ENCODE measurements at places on chromosomes 4 and X. TPM values are rescaled to one million over a fixed set of nuclear protein-coding genes. Genes with fewer than 3 reads are reported as not detected.
A peak's percentile ranks its signal among the peaks of the same experiment; 100 is the strongest.

The BTK gene
- total RNA-seq, result not detected

The IQSEC2 gene
- total RNA-seq, result 4.8 TPM

The NPNT gene
- not detected for total RNA-seq

The MAGEA10 gene
- not detected for total RNA-seq

The TNMD gene
- total RNA-seq, result not detected

The FAM193A gene
- 4.4 TPM for total RNA-seq

The P2RY4 gene
- total RNA-seq, result not detected

The SHISA3 gene
- not detected for total RNA-seq

DNA sequence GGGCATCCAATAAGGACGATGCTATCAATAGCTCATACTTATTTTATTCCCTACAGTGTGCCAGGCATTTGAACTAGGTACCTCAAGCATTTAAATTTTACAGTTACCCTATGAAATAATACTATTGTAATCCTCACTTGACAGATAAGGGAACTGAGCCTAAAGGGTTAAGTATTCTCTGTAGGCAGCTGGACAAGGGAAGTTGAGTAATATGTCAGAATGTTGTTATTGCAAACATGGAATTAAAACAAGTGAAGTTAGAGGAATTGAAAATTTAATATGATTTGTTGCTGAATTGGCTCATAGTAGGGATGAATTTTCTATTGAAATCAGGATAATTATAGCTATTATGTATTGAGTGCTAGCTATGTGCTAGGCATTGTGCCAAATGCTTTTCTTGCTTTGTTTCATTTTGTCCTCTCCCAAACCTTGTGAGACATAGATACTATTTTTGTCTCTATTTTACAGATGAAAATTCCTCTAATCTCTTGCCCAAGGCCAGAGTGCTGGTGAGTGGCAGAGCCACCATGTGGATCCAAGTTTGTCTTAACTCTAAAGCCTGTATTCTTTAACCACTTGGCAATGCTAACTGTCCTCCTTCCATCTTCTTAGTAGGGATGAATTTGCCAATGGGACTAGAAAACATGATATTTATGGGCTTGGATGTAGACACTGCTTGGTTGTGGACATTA lies 58.1 kb downstream of the TMEM164 start:
- H3K4me3 ChIP-seq, result no peak overlapping the region
- H3K4me1 ChIP-seq, result no peaks in the 10 kb centered on the region
- no peaks in the 10 kb centered on the region for H3K27me3 ChIP-seq
- no peak for DNase-seq

- H3K27ac ChIP-seq, result no peak overlapping the region
- peaks cover 54% of the 10 kb centered on the region for H3K36me3 ChIP-seq
- no peak overlapping the region for H3K4me3 ChIP-seq
- no peaks in the 10 kb centered on the region for H3K4me1 ChIP-seq
- no peaks in the 10 kb centered on the region for H3K27me3 ChIP-seq
- no peak for DNase-seq
Observed at GRCh38 chrX:48703642-48704481, 7.3 kb downstream of the SUV39H1 start.

GRCh38 chr4:78691971-78692821 lies 84.0 kb upstream of the BMP2K start:
- H3K4me3 ChIP-seq, result no peak overlapping the region
- no peaks in the 10 kb centered on the region for H3K36me3 ChIP-seq
- 0 out of 2 replicates have a peak, but pooled peaks cover 5% of the 10 kb centered on the region for H3K4me1 ChIP-seq
- no peak for DNase-seq
- H3K27me3 ChIP-seq, result no peaks in the 10 kb centered on the region
- H3K27ac ChIP-seq, result no peak overlapping the region

DNA sequence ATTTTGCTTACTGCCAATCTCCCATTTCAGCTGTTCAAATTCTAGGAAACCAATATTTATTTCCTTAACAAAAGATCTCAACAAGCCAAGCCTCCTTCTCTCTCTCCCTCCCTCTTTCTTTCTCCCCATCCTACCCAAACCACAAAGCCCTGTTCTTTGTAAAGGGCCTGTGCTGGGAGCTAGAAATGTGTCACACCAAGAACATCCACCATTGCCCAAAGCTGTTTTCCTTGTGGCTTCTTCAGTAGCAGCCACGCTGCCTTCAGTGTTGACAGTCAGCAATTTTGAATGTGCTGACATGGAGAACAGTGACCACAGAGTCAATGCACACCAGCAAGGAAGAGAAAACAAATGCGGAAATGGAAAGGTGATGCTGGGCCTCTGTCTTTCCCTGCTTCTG lies 203.0 kb downstream of the MAML3 start:
- H3K4me1 ChIP-seq, result peaks cover 37% of the 10 kb centered on the region
- H3K27ac ChIP-seq, result peak overlapping the region; percentile 59
- no peaks in the 10 kb centered on the region for H3K36me3 ChIP-seq
- peak; percentile 92 for DNase-seq

GRCh38 chr4:103264905-103265304 lies 66.8 kb upstream of the CENPE start:
- H3K27ac ChIP-seq, result no peak overlapping the region
- no peak overlapping the region for H3K4me3 ChIP-seq
- DNase-seq, result no peak
- H3K36me3 ChIP-seq, result no peaks in the 10 kb centered on the region
- no peaks in the 10 kb centered on the region for H3K4me1 ChIP-seq

DNA sequence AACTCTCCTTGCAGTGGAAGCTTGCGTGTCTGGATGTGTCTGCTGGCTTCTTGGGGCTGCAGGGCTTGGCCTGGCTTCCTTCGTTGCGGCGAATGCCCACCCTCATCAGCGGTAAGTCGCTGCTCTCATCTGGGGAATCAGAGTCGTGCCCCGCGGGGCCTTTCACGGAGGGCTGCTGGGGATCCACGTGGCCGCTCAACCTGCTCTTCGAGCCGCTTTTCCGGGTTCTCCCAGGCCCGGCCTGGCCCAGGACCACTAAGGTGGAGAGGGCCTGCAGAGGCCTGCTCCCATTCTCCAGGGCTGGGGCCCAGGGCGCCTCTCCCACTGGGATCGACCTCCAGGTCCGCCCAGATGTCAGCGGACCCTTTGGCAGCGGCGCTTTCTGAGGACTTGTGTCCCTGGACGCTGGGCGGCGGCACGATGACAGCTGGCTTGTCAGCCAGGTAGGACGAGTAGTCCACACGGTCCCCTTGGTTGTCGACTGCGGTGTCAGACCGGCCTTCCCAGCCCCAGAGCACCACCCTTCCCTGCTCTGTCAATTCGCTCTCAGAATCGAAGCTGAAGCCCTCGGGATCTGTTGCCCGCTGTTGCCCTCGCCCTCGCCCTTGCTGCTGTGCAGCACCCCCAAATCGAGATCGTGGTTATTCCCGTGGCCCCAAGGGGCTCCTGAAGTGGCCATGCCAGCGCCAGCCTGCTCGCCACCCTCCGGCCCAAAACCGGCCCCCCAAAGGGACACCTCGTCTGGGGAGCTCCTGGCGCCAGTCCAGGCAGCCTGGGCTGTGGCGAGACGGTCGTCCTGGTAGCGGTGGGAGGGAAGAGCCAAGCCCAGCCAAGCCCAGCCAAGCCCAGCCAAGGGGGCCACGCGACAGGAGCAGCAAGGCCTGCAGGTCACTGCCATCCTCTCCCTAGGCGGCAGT lies 37.8 kb upstream of the NHSL2 start:
- H3K27me3 ChIP-seq, result no peaks in the 10 kb centered on the region
- H3K4me3 ChIP-seq, result no peak overlapping the region
- DNase-seq, result no peak
- H3K27ac ChIP-seq, result no peak overlapping the region

DNA sequence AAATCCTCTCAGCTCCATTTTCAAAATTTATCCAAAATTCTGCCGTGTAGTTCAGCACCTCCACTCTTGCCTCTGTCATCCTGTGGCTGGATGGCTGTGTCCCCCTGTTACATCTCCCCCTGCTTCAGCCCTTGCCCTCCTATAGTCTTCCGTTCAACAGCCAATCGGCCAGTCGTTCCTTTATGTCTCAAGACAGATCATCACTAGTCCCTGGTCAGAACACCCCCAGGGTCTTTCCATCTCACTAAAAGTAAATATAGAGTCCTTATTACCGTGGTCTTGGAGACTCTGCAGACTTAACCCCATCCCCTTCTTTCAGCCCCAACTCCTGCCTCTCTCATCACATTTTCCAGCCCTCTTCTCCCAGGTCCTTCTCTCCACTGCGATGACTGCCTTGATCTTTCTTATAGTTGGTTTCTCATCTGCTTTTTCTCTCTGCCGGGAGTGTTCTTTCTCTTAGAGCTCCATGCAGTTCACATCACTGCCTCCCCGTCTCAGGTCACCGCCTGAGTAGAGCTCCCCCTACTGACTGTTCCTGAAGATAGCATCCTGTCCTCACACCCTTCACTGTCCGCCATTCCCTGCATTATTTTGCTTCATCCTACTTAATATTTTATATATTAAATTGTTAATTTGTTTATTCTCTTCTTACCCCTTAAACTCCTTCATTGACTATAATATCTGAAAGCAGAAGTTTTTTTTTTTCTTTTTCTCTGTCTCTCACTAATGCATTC lies 736.9 kb upstream of the MAGEB2 start:
- H3K27me3 ChIP-seq, result no peaks in the 10 kb centered on the region
- no peak overlapping the region for H3K27ac ChIP-seq
- no peaks in the 10 kb centered on the region for H3K4me1 ChIP-seq
- no peak overlapping the region for H3K4me3 ChIP-seq
- no peaks in the 10 kb centered on the region for H3K36me3 ChIP-seq

- no peak for DNase-seq
- H3K27me3 ChIP-seq, result no peaks in the 10 kb centered on the region
- H3K27ac ChIP-seq, result no peak overlapping the region
- no peaks in the 10 kb centered on the region for H3K4me1 ChIP-seq
- no peak overlapping the region for H3K4me3 ChIP-seq
- H3K36me3 ChIP-seq, result no peaks in the 10 kb centered on the region
Observed at GRCh38 chrX:12679522-12679921, 111.7 kb upstream of the PRPS2 start.

GRCh38 chr4:7634661-7635251 lies 200.0 kb upstream of the PSAPL1 start:
- no peak for DNase-seq
- H3K4me1 ChIP-seq, result peaks cover 4% of the 10 kb centered on the region
- H3K27ac ChIP-seq, result no peak overlapping the region
- H3K27me3 ChIP-seq, result peaks cover 14% of the 10 kb centered on the region
- H3K36me3 ChIP-seq, result no peaks in the 10 kb centered on the region

- no peak overlapping the region for H3K4me3 ChIP-seq
- no peak for DNase-seq
- H3K36me3 ChIP-seq, result no peaks in the 10 kb centered on the region
- H3K27ac ChIP-seq, result no peak overlapping the region
Observed at GRCh38 chr4:6594826-6595355, 19.9 kb downstream of the MAN2B2 start.

DNA sequence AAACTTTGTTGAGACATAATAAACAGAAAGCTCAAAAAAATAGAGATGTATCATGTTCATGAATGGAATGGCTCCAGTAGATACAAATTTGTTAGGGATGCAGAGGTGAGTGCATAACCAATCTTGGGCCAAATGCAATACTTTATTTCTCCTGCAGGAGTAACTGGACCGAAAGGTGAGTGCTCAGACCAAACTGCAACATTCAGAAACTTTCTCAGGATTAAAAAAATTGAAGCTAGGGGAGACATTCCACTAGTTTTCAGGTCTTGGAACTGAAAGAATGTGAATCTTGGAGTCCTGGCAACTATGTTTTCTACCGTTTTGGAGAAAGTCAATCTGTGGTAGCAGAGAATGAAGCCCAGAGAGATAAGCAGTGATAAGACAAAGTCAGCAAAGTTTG lies 21.2 kb upstream of the LCORL start:
- H3K4me3 ChIP-seq, result no peak overlapping the region
- H3K27ac ChIP-seq, result no peak overlapping the region
- no peaks in the 10 kb centered on the region for H3K36me3 ChIP-seq
- no peak for DNase-seq
- no peaks in the 10 kb centered on the region for H3K27me3 ChIP-seq

GRCh38 chr4:6722891-6723290 lies 6.9 kb downstream of the BLOC1S4 start:
- peaks cover 34% of the 10 kb centered on the region for H3K4me1 ChIP-seq
- H3K36me3 ChIP-seq, result peaks cover 4% of the 10 kb centered on the region
- DNase-seq, result no peak

DNA sequence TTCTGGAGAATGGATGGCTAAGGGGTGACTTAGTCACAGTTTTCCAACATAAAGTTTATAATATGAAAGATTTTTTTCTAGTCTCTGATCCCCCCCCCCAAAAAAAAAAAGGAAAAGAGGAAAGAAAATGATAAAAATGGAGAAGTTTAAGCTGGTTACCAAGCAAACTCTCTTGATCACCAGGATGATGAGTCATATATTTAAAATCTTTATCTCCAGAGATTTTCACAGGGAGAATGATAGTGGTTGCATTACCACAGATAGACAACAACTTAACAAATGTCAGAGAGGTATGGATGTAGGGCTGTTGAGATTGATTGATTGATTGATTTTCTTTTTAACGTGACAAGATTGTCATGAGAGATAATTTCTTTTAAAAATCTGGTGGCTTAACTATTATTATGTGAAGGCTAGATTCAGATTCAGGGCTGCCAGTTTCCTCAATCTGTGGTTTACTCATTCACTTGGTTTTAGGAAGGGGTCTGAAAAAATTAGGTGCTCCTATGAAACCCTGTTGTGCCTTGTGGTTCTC lies 13.3 kb upstream of the TEX13C start:
- H3K27me3 ChIP-seq, result no peaks in the 10 kb centered on the region
- no peaks in the 10 kb centered on the region for H3K36me3 ChIP-seq
- H3K4me3 ChIP-seq, result no peak overlapping the region
- no peaks in the 10 kb centered on the region for H3K4me1 ChIP-seq
- H3K27ac ChIP-seq, result no peak overlapping the region
- no peak for DNase-seq

- no peak for DNase-seq
- H3K4me1 ChIP-seq, result peaks cover 27% of the 10 kb centered on the region
- peak overlapping the region; percentile 79 for H3K27ac ChIP-seq
- H3K36me3 ChIP-seq, result peaks cover 32% of the 10 kb centered on the region
- no peak overlapping the region for H3K4me3 ChIP-seq
- no peaks in the 10 kb centered on the region for H3K27me3 ChIP-seq
Observed at GRCh38 chrX:16839219-16839851, 30.8 kb downstream of the RBBP7 start.

GRCh38 chrX:93673056-93673868 lies at the start of gene NAP1L3:
Gene NAP1L3, minus strand, starts transcription at chrX:93673578. Its CDS starts 274 bp downstream, at chrX:93673304.
- no peaks in the 10 kb centered on the region for H3K4me1 ChIP-seq
- no peak within 1 kb of the TSS for H3K27ac ChIP-seq
- H3K4me3 ChIP-seq, result peak within 1 kb of the TSS; percentile 38
- no peaks in the 10 kb centered on the region for H3K36me3 ChIP-seq
- peak; percentile 41 for DNase-seq

DNA sequence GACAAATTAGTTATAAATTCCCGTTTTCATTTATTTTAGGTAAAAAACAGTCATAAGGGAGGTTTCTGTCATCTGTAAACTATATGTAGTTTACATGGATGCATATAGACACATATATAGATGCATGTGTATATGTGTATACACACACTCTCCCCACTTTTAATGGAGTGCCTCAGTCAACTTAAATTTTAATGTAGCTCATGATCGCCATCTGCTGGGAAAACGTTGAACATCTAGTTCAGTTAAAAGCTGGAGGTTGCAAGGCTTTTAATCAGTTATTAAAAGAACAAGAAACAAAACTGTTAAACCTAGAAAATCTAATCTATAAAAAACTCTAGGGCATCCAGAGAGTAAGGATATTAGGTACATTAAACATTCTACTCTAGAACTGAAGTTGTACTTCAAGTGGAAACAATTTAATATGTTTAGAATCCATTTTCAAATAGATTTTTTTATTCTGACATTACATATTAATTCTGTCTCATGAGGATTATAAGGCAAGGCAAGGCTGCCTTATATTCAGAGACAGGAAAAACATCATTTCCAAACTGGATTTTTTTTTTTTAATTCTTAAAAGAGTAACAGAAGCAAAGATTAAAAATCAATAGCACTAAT lies 122.6 kb downstream of the SHISA3 start:
- H3K27me3 ChIP-seq, result no peaks in the 10 kb centered on the region
- H3K4me3 ChIP-seq, result no peak overlapping the region
- peak; percentile 10 for DNase-seq
- no peaks in the 10 kb centered on the region for H3K36me3 ChIP-seq
